ENCODE measurements at places on chromosomes 11 and 22.

DNA sequence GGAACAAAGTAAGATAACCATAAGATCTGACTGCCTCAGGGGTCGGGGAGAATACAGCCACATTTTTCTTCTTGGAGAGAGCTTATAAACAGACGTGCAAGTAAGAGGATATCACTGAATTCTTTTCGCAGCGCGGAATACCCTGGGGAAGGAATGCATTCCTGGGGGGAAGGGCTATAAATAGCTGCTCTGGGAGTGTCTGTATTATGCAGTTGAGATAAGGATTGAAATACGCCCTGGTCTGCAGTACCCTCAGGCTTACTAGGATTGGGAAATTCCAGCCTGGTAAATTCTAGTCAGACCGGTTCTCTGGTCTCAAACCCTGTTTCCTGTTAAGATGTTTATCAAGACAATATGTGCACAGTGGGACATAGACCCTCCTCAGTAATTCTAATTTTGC lies 1491.7 kb upstream of the RAG2 start:
- peak; percentile 79 for DNase-seq

GRCh38 chr11:27861706-27862430 lies 161.6 kb upstream of the BDNF start:
- DNase-seq, result peak; percentile 84

DNA sequence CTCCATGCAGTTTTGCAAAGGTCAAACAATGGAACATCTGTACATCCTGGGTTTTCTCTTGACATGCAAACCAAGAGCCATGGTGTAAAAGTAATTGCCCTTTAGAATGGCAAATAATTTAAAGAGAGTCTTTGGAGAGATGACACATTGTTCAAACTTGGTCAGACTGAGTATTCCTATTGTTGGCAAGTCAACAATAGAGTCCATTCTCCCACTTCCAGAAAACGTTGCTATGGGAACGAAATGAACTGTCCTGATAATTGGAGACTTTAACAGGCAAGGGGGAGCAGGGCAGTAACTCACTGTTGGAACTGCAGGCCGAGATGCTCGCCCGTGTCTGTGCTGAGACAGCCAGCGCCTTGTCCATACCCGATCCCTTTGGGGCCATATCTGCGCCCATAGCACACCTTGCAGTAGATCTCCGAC lies 13.9 kb downstream of the CSRP3 start:
- DNase-seq, result no peak

DNA sequence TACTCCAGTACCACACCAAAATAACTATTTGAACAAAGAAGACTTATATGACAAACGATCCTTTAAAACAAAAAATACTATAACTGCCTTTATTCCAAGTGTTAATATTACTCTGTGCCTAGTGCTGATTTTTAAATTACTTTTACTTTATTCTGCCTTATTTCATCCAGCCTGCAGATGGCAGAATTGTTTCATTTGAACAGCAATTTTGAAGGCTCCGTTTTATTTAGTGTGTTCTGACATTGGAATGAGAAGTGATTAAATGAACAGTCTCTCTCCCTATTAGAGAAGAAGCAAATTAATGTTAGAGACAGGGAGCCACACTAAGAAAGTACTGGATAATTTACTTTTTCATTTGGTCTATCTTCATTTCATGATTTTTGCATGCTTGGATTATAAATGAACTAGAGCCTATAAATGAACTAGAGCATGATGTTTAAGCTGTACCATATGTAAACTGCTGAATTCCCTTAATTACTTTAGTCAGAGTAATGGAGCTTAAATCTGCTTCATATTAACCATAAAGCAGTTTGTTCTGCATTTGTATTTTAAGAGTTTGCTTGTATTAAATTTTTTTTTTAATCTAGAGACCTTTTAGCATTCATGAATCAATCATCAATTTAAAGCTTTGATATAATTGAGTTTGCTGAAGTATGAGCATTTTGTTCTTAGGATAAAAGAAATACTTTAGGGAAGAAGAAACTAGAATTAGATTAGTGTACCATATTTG lies 9.8 kb downstream of the PDHX start:
- peak; percentile 76 for DNase-seq

DNA sequence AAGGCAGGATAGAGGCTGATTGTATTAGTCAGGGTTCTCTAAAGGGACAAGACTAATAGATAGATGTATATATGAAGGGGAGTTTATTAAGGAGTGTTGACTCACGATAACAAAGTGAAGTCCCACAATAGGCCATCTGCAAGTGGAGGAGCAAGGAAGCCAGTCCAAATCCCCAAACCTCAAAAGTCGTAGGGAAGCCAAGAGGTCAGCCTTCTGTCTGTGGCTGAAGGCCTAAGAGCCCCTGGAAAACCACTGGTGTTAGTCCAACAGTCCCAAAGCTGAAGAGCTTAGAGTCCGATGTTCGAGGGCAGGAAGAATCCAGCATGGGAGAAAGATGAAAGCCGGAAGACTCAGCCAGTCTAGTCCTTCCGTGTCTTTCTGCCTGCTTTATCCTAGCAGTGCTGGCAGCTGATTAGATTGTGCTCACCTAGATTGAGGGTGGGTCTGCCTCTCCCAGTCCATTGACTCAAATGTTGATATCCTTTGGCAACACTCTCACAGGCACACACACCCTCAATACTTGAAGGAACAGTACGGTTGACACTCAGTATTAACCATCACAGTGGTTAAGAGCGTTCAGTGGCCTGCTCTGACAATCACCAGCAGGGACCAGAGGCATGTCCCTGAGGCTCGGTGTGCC lies 135.6 kb downstream of the CSNK2A3 start:
- DNase-seq, result no peak

DNA sequence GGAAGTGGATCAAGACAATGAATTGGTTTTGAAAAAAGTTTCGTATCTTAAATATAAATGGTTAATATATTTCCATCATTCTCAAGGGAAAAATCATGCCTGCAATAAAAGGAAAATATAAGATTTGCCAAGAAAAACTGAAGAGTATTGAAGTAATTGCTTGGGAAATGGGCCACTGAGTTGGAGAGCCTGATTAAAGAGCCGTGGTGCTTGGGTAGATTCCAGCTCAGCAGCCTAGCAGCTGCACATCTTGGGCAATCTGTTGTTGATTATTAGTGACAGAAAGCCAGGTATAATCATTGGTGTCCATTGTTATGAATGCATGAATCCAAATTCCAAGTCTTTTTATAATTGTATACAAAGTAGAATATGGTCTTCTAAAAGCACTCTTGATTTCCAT lies 800.9 kb upstream of the CHORDC1 start:
- DNase-seq, result no peak

DNA sequence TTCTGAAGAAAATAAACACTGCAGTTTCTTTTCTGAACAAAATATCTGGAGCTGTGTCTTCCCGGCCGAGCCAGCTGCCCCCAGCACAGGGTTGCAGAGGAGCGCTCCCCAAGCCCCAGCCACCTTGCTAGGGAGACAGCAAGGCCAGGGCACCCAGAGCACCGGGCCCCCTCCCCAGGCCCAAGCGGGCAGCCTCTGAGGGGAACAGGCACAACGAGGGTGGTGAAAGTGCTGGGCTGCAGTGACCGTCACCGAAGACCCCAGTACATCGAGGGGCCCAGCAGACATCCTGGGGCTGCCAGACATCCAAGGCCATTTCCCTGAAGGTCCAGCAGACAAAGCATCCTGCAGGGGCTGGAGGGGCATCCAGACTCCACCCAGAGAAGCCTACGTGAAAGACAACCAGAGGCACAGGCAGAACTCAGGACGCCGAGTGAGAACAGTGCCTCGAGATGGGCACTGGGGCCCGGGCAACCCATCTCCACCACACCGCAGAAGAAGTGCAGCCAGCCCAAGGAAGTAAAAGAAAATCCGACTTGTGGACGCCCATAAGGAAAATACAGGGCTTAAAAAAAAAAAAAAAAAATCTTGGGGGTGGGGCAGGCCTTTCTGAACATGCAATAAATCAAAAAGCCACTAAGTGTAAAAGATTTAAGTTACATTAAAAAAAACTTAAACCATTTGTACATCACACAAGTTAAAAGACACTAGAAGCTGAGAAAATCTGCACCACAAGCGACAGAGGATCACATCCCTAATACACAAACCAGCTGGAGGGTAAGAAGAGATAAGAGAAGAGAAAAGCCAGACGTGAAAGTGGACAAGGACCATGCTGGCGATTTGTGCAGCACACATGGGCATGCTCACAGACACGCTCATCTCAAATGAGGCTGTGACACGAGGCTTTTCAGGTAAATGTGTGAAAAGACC lies 36.0 kb upstream of the COMT start:
- no peak for DNase-seq
